ENCODE measurements at places on chromosomes 2 and 18.

- DNase-seq, result no peak
Observed at GRCh38 chr2:12552092-12552491, 164.6 kb upstream of the TRIB2 start.

- peak; percentile 88 for DNase-seq
Observed at GRCh38 chr2:48356701-48357325, 173.1 kb upstream of the STON1 start.

GRCh38 chr2:134135793-134136192 lies 118.1 kb upstream of the MGAT5 start:
- no peak for DNase-seq

GRCh38 chr2:53442783-53443182 lies 324.8 kb upstream of the CHAC2 start:
- no peak for DNase-seq

DNA sequence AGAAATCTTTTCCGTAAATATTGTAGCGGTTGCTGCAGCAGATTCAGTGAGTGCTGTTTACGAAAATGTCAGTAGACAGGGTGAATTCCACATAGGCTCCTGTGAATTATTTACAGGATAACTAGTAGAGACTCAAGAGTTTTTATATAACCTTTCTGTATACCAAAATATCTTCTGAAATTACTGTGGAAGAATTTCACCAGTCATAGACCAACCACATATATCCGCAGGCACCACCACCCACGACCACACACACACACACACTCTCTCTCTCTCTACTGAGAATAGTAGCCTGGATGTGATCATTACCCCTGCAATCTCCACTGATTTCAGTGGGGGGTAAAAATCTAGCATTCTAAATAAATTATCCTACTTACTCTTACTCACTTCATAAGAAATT lies 341.8 kb downstream of the RBM43 start:
- no peak for DNase-seq

- peak; percentile 51 for DNase-seq
Observed at GRCh38 chr2:159961037-159961436, 101.4 kb downstream of the PLA2R1 start.

GRCh38 chr18:9182852-9183399 lies 46.3 kb downstream of the ANKRD12 start:
- DNase-seq, result no peak

DNA sequence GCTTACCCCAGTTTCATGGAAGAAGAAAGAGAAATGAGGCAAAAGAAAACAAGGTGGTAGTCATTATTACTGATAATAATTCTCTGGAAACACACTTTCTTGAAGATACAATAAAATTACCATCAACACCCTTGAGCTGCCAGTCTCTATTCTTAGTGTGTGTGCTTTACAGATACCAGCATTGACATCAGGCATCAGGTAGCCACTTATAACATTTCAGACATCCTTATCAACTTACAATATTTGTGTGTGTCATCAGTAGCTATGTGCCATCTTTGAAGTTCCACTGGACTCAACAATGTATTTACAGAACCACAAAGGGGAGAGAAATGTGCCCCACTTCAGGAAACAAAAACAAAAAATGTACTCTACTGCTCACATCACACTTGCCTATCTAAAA lies 62.1 kb downstream of the TCF4 start:
- no peak for DNase-seq

- DNase-seq, result no peak
Observed at GRCh38 chr2:73259704-73260337, 24.5 kb downstream of the FBXO41 start.

- no peak for DNase-seq
Observed at GRCh38 chr2:47295131-47295980, 107.6 kb upstream of the MSH2 start.

- no peak for DNase-seq
Observed at GRCh38 chr18:28136071-28136470, 40.9 kb downstream of the CDH2 start.

DNA sequence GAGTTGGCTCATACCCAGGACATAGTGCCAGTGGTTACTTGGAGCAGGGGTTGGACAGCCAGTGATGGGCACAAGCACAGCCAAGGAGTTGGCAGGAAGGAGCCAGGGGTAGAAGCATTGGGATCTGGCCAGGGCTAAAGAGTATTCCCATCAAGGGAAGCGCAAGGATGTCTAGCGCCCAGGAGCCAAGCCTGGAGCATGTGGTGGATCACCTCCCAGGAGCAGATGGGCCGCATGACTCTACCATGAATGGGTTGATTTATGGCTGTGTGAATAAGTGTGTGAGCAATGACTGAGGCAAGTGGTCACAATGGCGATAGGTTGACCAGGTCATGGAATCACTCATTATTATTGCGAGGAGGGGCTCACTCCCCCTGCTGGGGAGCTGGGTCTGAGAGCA lies 111.1 kb downstream of the FHOD3 start:
- DNase-seq, result no peak

- peak; percentile 95 for DNase-seq
Observed at GRCh38 chr18:55509631-55510324, 78.2 kb downstream of the TCF4 start.

All from choroid plexus epithelial cell (primary cell).